KBM-7 (cell line): ENCODE measurements at places on chromosomes 7 and 10.

DNA sequence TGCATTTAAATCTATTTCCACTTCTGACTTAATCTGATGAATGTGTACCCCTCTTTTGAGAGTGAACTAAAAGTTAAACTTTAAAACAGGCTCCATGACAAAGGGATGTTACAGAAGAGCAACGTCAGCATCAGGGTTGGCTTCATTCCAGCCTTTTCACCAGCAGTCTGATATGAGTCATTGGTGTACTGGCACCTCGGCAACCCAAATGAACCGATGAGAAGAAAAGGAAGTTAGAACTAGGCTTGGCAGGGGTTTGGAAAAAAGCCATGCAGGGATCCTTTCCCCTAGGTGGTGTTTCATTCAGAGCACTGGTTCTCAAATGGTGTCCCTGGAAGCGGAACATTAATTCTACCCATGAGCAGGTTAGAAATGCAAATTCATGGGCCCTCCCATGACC lies 53.6 kb downstream of the SEC61G start:
- no peak for DNase-seq

- DNase-seq: no peak
Observed at GRCh38 chr10:62095181-62096122, 173.2 kb downstream of the RTKN2 start.

GRCh38 chr10:112782200-112782907 lies 167.7 kb upstream of the TCF7L2 start:
- DNase-seq: no peak

- DNase-seq: no peak
Observed at GRCh38 chr10:102017295-102017694, 38.7 kb downstream of the ARMH3 start.

- no peak for DNase-seq
Observed at GRCh38 chr10:86206240-86206579, 160.4 kb downstream of the GRID1 start.

GRCh38 chr7:74480861-74481417 lies 27.2 kb downstream of the GTF2IRD1 start:
- peak; percentile 28 for DNase-seq

DNA sequence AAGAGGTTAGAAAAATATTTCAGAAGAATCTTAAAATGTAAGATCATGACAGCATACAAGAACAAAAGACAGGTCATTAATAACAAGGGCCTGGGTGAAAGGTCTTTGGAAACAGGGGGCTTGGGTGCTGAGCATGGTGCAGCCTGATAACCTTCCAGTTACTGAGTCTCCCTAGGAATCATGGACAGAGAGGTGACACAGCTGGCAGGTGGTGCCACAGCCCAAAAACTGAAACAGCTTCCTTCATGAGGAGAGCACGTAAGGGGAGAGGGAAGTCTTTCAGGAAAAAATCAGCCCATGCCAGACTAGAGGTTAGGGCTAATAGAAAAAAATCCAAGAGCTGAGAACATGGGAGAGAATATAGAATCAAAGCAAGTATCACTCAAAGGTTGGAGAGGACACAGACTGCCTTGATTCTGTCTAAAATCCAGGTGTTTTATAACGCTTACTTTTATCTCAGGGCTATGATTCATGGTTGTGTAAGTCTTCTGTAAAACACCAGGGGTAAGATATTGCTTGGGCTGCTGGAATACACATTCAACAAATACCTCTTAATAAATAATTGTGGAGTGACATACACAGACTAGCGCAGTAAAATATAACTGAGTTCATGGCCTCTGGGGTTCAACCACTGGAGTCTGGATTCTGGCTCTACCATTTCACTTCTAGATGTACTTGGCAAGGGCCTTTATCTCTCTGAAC lies 88.1 kb downstream of the SEMA3C start:
- DNase-seq: no peak

DNA sequence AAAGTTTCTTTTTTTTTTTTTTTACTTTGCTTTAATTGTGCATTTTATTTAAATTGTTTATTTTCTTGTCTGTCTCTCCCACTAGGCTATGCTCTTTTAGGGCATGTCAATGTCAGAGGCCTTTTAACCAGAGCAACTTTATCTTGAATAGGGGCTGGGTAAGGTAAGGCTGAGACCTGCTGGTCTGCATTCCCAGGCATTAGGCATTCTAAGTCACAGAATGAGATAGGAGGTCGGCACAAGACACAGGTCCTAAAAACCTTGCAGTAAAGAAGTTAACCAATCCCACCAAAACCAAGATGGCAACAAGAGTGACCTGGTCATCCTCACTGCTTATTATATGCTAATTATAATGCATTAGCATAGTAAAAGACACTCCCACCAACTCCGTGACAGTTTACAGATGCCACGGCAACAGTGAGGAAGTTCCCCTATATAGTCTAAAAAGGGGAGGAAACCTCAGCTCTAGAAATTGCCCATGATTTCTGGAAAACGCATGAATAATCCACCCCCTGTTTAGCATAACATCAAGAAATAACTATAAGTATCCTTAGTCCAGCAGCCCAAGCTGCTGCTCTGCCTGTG lies 47.0 kb upstream of the FRMD4A start:
- no peak for DNase-seq

DNA sequence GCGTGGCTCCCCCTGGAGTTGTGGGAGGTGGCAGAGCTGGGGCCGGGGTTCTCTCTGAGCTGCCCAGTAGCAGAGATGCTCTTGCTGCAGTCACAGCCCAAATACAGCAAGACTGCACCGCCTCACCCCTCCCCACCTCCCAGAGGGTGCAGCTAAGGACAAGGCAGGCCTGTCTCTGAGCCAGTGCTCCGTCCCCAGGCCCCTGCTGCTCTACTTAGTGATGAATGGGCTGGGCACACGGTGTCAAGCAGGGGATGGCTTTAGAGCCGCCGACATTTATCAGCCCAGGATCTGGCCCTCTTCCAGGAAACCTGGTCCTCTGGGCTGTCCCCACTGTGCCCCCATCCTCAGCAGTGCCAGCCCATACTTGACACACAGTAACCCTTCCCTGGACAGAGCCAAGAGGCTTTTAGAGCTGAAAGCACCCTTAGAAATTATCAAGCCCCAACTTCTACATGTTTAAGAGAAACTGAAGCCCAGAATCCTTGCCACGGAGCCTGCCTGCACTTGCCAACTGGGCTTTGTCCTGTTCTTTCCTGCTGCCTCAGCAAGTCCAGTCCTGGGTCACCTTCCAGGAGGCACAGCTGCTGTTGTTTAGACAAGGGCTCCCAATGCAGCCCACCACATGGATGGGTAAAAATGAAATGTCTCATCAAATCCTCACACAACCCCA lies 137.1 kb upstream of the UNC5B start:
- DNase-seq: no peak

GRCh38 chr7:156474241-156474743 lies 166.3 kb upstream of the RNF32 start:
- no peak for DNase-seq

DNA sequence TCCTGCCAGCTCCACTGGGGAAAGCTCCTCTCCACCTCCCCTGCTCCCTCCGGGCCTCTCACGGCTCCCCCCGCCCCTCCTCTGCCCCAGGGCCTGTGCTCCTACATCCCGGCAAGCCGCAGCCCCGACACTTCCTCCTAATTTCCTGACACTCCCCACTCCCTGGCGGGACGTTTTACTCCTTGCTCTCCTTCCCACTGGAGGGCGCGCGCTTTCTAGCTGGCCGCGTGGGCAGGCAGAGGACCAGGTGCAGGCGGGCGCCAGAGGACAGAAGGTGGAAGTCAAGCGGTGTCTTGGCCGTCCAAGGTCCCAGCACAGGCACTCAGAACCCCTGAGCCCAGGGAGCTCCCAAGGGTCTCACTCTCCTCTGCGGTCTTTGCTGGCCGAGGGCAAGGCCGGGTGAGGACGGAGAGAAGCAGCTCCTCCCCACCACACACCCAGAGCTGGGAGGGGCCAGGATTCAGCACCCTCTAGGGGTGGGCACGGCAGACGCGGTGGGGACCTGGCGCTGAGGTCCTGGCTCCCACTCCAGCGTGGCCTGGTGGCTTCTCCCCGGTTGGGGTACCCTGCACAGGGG lies 19.1 kb downstream of the ADAM8 start:
- peak; percentile 89 for DNase-seq

GRCh38 chr7:76234931-76235441 lies 33.3 kb downstream of the SRRM3 start:
- peak; percentile 40 for DNase-seq

- no peak for DNase-seq
Observed at GRCh38 chr7:17159500-17160037, 138.9 kb upstream of the AHR start.
